NCI-H526 (cell line): ENCODE measurements at places on chromosomes 7 and 10.

- DNase-seq: no peak
Measured at GRCh38 chr10:121076776-121077715, 225.9 kb downstream of the WDR11 start.

- no peak for DNase-seq
Measured at GRCh38 chr7:120951826-120952225, 1.2 kb downstream of the ING3 start.

- peak; percentile 69 for DNase-seq
Measured at GRCh38 chr7:152674860-152675758, 832 bp downstream of the XRCC2 start.

- DNase-seq: no peak
Measured at GRCh38 chr7:28435732-28436378, 23.5 kb downstream of the CREB5 start.

GRCh38 chr10:119367841-119368549, 160.6 kb downstream of the GRK5 start:
- DNase-seq: no peak

- no peak for DNase-seq
Measured at GRCh38 chr7:152076324-152076821, 50.9 kb downstream of the GALNT11 start.

DNA sequence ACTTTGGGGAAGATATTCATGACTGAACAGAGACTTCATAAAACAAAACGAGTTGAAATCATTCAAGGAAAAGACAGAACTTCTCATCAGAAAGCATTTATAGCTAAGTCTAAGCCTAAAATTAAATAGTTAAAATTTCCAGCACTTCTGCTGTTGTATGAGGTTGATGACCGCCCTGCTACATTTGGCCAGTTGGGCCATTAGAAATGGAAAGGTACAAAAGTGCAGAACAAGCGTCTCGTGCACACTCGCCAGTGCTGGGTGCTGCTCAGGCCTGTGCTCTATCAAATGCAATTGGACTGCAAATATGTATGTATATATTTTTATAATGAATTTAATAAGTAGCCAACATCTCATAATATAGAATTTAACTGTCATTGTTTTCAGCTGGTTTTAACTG, 34.4 kb upstream of the RNF32 start:
- no peak for DNase-seq
